Stimulated activated CD4-positive, alpha-beta T cell treated with anti-CD3 and anti-CD28 coated beads, Interleukin-12 subunit alpha, Interleukin-12 subunit beta, amount 100 ng/mL, for 48 hours (primary cell): ENCODE measurements at places on chromosomes 4 and X.

- no peak for DNase-seq
Observed at GRCh38 chrX:38513112-38513742, 48.1 kb upstream of the TSPAN7 start.

- no peak for DNase-seq
Observed at GRCh38 chr4:114642173-114642780, 43.7 kb downstream of the UGT8 start.

GRCh38 chr4:18440527-18441202 is 419.1 kb upstream of the LCORL start:
- no peak for DNase-seq

DNA sequence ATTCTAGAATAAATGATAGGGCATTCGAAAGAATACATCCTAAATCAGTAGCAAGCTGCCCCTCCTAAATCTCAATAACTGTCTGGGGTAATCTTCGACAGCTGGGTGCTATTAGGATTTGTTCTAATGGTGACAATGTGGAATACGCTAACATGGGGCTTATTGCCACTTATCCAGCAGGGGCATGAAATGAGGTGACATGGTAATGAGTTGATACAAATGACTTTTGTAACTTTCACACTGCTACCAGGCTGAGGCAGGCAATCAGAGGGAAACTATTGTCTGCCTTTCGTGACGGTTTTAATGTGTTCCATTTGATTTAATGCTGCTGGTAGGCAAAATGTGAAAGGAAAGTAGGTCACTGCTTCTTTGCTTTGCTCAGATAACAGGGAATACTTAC is 1047.4 kb upstream of the PABPC4L start:
- DNase-seq, result no peak

- DNase-seq, result no peak
Observed at GRCh38 chr4:1603413-1604135, 80.5 kb downstream of the FAM53A start.

- no peak for DNase-seq
Observed at GRCh38 chr4:183448436-183448835, 4.0 kb downstream of the CDKN2AIP start.

- no peak for DNase-seq
Observed at GRCh38 chr4:71380788-71381187, 42.0 kb downstream of the SLC4A4 start.

DNA sequence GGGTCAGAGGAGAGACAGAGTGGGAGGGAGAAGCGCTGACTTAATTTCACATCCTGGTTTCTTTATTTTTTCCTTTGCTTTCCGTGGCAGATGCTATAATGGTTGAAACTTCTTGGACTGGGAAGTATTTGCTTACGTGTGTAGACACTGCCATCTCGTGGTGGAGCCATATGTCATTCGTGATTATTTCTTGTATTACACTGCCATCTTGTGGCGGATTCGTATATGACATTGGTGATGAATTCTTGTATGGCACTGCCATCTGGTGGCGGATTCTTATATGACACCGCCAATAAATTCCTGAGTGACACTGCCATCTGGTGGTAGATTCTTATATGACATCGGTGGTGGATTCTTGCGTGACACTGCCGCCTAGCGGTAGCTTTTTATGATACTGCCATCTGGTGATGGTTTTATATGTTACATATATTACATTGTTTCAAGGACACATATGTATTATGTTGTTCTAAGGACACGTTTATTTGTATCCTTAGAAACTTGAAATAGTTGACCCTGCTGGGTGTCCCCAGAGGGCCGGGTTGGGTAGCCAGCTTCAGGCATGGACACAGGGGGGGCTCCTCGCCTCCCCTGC is 37.3 kb upstream of the CLCN4 start:
- peak; percentile 34 for DNase-seq

GRCh38 chrX:133175605-133176004 is 42.5 kb downstream of the TFDP3 start:
- DNase-seq, result no peak

DNA sequence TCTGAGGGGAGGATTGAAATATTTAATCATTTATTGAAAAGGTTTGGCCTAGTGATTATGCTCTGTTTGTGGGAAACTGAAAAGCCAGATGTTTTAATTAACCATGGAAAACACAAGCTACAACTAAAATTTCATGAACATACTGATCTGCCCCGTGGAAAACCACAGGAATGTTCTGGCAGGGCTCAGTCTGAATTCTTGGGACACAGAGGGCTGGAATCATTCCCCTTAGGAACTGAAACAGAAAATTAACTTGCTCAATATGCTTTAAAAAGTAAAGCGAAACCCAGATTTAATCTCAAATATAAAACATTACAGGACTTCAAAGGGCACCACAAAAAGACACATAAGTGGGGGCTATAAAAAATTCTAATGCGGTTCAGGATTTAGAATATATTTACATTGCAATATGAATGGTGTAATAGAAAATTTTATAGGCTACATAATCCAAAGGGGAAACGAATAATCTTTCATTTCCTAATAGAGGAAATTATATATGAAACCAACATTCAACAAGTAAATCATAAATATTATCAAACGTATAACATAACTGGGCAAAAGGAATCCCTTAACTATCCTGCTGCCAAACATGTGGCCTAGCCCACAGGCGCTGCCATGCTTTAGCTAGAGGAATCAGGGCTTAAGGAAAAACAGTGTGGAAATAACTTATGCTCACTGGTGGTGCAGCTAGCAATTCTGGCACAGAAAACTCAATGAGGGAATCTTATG is 70.9 kb downstream of the APBB2 start:
- DNase-seq, result no peak

GRCh38 chrX:147890756-147891155 is 21.0 kb upstream of the FMR1 start:
- no peak for DNase-seq

DNA sequence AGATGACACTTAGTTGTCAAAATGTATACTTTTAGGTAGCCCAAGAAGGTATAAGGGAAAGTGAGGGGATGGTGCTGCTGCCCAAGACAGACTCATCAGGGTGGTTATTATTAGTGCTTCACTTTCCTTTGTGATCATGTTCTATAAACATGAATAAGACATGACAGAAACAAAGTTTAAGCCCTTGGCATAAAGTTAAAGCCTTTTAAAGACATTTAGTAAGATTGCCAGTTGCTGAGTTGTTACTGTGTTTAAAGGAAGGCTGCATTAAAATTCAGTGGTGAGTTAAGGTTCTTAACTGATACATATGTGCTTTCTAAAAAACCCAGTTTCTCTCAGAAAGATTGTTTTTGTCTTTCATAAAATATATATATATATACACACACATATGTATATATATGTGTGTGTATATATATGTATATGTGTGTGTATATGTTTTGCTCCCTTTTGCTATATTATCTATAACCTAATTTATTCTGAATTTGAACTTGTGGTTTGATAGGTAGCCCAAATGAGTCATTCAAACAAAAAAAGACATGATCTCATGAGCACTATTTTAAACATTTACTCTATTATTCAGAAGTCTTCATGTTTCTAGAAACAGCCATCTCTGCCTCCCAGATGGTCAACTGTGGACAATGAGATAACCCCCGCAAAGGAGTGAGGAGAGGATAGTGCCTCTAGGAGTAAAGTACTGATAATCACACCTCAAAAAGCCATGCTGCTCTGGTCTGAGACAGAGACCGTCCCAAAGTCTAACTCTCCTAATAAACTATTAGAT is 98.1 kb upstream of the OTUD4 start:
- no peak for DNase-seq

DNA sequence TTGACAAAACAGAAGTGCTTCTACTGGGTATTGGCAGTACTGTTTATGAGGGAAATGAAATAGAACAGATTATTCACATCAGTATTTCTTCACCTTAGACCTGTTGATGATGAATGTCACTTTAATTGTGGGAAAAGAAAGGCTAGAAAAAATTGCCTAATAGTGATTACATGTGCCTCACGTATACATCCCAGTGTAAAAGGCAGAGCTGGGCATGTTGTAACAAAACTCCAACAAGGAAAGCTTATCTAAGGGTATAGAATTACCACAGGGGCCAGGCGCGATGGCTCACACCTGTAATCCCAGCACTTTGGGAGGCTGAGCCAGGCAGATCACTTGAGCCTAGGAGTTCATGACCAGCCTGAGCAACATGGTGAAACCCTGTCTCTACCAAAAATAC is 4.2 kb downstream of the PGM2 start:
- DNase-seq, result no peak

DNA sequence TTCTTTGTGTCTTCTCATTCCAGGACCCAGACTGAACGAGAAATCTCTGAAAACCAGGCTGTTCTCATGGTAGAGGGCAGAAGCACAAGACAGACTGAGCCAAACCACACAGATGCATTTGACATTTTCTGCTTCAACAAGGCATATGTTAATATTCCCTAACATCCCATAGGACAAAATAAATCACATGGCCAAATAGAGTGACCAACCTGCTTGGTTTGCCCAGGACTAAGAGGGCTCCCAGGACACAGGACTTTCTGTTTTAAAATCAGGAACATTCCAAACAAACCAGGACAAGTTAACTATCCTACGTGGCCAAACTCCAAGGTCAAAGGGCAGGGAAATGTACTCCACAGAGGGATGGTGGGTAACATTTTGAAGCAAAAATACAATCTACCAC is 11.7 kb downstream of the CTPS2 start:
- DNase-seq, result no peak

- DNase-seq, result no peak
Observed at GRCh38 chrX:316351-317325, 2.0 kb downstream of the GTPBP6 start.

- no peak for DNase-seq
Observed at GRCh38 chr4:6660430-6660829, 19.9 kb downstream of the MRFAP1 start.

DNA sequence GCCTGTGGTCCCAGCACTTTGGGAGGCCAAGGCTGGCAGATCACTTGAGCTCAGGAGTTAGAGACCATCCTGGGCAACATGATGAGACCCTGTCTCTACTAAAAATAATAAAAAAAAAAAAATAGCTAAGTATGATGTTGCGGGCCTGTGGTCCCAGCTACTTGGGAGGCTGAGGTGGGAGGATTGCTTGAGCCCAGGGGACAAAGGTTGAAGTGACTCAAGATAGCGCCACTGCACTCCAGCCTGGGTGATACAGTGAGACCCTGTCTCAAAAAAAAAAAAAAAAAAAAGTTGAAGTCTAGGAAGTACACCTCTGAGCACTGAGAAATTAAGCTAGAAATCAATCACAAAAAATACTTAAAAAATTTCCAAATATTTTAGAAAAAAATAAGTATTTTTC is 86.5 kb downstream of the FRAS1 start:
- no peak for DNase-seq

- no peak for DNase-seq
Observed at GRCh38 chrX:119374736-119375135, 24.4 kb upstream of the SLC25A43 start.

- DNase-seq, result no peak
Observed at GRCh38 chr4:96103086-96103485, 263.2 kb downstream of the PDHA2 start.

- DNase-seq, result no peak
Observed at GRCh38 chr4:155529272-155529671, 137.4 kb upstream of the GUCY1A1 start.

- no peak for DNase-seq
Observed at GRCh38 chr4:163562496-163562895, 68.0 kb downstream of the TMA16 start.

- DNase-seq, result no peak
Observed at GRCh38 chr4:6044805-6045204, 26.6 kb upstream of the C4orf50 start.

GRCh38 chr4:138113819-138114400 is 128.2 kb downstream of the SLC7A11 start:
- no peak for DNase-seq

- peak; percentile 58 for DNase-seq
Observed at GRCh38 chr4:67327245-67328017, 217.9 kb downstream of the CENPC start.

DNA sequence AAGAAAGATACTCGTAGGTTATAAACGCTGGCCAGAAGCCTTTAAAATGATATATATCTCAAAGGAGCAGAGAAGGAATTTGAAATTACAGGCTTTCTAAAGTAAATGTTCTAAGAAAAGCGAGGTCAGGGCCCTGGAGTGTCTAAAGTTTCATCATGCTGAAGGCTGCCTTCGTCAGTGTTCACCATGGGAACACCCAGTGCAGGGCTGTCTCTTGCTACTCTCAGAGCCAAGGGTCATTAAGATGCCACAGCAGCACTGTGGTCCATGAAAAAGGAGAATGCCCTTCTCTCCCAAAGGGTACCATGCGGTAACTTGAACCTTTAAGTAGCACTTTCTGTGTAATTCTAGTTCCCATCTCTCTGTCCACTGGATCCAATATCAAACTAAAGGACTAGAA is 174.5 kb upstream of the NWD2 start:
- no peak for DNase-seq

GRCh38 chr4:114249561-114249960 is 270.1 kb upstream of the ARSJ start:
- DNase-seq, result no peak

DNA sequence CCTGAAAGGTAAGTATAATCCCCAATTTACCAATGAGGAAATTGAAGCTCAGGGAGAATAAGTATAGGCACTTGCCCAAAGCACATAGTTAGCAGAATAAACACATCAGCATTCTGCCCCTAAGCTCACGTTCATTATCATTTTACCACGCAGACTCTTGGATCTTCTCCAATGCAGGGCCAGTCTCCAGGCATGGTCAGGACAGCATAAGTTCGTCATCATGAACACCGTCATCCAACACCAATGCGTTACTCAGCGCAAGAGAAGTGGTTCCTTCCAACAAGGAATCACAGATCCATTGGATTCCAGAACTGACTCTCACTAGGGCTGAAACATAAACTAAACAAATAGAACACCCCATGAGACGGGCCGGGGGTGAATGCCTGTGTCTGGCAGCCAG is 86.5 kb upstream of the GPM6B start:
- DNase-seq, result no peak

DNA sequence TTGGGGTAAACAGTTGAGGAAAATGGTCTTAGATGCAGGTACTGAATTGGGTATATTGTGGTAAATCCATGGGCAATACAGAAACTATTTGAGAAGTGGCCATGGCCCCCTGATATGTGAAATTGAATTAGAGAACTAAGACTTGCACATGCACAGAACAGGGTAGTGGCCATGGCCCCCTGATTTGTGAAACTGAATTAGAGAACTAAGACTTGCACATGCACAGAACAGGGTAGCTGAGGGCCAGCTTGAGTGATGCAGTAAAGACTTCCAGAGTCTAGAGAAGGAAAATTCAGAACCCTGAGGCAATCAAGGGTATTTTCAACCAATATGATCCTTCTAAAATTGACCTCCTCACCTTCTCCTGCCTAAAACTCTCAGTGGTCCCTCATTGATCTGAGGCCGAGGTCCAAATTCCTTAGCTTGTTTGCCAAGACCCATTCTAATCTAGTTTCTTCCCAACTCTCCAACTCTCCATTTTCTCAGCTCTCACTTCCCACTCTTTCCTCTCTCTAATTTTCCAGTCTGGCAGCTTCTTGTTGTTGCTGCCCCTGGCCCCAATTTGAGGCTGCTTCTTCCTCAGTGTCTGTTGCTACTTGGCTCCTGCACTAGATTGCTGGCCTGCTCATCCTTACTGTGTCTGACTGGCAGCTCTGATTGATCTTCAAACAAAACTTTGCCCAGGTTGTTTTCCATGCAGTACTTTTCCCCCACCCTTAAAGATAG is 72.4 kb downstream of the FRAS1 start:
- DNase-seq, result no peak
